Mesendoderm (in vitro differentiated cells): ENCODE measurements at places on chromosomes 7 and 10.

- peak; percentile 82 for DNase-seq
Observed at GRCh38 chr7:121872831-121873288, at the start of gene PTPRZ1. Gene PTPRZ1, plus strand, starts transcription at chr7:121873161. Its CDS starts 339 bp downstream, at chr7:121873500.

DNA sequence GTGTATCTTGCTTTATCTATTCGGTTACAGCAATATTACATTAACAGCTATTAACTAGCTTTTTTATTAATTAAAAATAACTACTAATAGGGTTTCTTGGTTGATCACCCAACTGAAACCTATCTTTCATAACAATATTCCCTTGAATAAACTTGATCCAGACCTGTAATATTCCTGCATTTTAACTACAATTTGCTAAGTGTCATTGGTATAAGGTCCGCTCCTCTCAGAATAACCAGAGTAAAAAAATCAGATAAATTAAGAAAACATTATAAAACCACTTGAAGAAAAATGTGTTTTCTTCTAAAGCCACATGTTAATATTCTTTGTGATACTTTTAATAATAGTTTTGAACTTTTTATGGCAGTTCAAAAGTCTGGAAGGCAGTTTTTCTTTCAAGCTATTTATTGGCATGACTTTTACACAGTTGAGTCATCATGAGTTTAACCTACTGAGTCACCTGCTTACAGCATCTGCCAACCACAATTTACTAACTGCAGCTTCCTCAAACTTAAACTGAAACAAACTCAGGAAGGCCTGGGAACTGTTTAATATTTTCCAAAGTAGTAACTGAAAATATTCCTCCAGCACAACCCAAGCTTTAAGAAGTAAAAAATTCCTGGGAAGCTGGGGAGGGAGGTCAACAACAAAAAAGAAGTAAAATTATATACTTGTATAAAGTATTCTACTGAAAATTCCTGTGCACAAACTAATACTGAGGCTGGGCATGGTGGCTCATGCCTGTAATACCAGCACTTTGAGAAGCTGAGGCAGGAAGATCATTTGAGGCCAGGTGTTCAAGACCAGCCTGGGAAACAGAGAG lies 103.2 kb downstream of the NRBF2 start:
- peak; percentile 41 for DNase-seq

DNA sequence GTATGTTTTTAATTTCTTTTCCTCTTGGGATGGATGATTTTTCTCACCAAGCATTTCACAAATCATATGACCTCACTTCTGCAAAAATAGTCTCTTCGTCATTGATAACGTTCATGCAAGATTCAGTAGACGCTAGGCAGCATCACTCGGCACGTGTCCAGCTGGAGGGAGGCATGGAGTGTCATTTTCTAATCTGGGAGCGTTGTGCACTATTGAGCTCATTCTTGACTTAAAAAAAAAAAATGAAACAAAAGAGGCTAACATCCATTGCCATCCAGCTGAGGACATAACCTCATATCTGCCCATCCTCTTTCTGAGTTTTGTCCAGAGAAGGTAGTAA lies 56.2 kb downstream of the COL17A1 start:
- DNase-seq = no peak

DNA sequence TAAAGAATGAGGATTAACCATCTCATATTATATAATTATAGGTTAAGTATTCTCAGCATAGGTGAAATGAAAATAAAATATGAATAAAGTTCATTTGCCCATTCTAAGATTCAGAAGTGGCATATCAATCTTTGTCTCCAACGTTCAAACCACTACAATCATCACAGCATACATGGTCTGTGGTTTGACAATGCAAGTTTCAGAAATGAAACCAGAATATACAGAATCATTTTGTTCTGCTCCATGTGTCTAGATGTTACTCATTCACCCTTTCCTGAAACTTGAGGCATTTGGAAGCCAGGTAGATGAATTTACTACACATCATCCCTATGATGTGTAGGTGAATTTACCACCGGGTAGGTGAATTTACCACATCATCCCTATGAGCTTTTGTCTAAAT lies 44.5 kb upstream of the PPP1R3A start:
- DNase-seq = no peak

- no peak for DNase-seq
Observed at GRCh38 chr10:62327885-62328284, 46.3 kb upstream of the ZNF365 start.

DNA sequence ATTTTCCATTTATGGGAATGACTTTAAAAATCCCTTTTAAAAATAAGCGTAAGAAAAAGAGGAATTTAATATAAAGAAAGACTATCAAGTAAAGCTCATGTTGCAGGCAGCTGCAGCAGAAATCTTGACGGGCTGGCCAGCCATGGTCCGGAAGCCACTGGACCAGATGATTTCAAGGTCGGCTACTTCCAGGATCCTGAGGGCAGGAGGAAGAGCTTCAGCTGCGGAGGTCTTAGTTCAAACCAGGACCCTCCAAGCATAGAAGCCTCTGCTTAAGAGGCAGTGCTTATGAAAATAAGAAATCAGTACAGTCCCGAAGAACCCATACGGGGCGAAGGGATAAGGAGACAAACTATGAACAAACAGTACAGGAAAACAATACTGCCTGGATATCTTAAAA lies 220.2 kb upstream of the CELF2 start:
- no peak for DNase-seq

- no peak for DNase-seq
Observed at GRCh38 chr7:108463613-108464012, 7.4 kb upstream of the NRCAM start.

GRCh38 chr10:99548041-99548530 lies 15.3 kb downstream of the NKX2-3 start:
- peak; percentile 72 for DNase-seq
